ENCODE measurements at places on chromosomes 16 and 17.

- no peak for DNase-seq
Measured at GRCh38 chr16:12293017-12293618, 316.6 kb downstream of the SNX29 start.

DNA sequence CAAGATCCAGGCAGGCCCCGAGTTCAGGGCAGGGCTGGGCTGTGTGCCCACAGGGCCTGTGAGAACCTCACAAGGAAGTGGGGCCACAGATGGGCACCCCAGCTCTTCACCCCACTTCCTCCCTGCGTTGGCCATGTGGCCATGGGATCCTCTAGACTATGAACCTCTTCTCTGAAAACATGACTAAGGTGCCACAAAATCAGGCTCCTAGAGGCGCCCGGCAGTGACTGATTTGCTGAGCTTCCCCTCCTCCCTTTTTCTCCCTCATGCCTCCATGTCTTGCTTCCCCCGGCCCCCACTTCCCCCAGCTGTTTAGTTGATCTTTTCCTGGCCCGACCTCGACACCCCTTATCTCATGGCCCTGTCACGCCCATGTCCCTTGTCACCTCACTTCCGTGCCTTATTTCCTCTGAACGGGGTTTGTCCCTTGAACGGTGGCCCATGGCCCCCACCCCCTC, 87.1 kb downstream of the KCNJ12 start:
- DNase-seq = no peak

- no peak for DNase-seq
Measured at GRCh38 chr17:58614859-58615459, 76.9 kb downstream of the TEX14 start.

GRCh38 chr16:87425941-87426340, 33.8 kb downstream of the MAP1LC3B start:
- DNase-seq = no peak

- peak; percentile 97 for DNase-seq
Measured at GRCh38 chr17:2392252-2393173, 8.3 kb downstream of the MNT start.

GRCh38 chr17:80652756-80653330, 108.2 kb downstream of the RPTOR start:
- no peak for DNase-seq

Measured in putamen (tissue), 1 donor.